ENCODE measurements at places on chromosomes 12 and 14.
A peak's percentile ranks its signal among the peaks of the same experiment; 100 is the strongest.

DNA sequence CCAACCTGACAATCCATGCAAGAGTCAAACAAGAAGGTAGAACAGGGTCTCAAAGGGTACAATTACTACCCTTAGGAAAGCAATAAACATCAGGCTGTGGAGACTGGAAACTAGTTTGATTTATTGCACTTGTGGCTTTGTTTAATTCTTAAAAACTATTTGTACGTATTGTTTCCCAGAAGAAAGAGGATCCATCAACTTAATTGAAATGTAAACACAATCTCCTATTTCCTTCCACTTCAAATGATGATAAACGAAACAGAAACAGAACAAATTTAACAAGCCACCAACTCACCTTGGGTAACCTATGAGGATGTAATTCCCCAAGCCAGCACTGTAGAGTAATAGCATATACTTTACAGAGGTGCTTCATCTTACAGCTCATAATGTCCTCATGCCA, 8.0 kb downstream of the STXBP6 start:
- peak; percentile 12 for DNase-seq

GRCh38 chr14:96104469-96105057, 65.4 kb downstream of the C14orf132 start:
- peak; percentile 100 for DNase-seq

GRCh38 chr12:3230758-3231375, 153.7 kb downstream of the TSPAN9 start:
- DNase-seq: no peak

- DNase-seq: no peak
Measured at GRCh38 chr12:61267474-61267873, 992.7 kb upstream of the USP15 start.

DNA sequence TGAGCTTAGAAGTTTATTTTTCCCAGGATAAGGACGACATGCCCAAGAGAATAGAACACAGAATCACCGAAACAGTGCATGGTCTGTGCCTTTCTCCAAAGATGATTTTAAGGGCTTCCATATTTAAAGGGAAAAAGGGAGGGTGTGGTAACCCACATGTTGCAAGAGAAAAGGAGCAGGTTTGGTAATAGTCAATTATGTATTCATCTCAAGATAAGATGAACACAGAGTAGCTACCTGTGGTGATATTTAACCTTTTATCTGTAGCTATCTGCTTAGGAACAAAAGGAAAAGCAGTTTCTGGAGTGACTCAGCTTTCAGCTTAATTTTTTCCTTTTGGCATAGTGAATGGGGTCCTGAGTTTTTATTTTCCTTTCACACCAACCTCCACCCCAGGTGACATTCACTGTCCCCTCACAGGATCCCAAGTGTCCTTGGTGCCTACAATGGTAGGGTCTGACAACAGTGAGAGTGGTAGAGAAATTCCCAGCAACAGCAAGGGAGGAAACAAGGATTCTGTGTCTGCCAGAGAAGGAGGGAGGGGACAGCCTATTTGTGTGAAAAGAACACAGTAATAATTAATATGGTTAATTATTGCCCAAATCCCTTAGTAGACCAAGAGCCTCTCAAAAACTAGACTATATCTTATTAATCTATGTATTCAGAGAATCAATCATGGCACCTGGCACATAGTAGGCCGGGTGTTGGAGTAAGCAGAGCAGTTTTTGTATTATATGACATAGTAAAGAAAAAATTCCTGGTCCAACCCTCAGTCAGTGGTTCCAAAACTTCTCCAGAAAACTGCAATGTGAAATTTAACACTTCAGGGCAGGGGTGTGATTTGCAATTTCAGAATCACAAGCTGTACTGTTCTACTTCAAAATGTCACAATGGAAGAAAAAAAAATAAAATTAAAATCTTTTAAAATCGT, 154.5 kb downstream of the PHLDA1 start:
- DNase-seq: peak; percentile 55

DNA sequence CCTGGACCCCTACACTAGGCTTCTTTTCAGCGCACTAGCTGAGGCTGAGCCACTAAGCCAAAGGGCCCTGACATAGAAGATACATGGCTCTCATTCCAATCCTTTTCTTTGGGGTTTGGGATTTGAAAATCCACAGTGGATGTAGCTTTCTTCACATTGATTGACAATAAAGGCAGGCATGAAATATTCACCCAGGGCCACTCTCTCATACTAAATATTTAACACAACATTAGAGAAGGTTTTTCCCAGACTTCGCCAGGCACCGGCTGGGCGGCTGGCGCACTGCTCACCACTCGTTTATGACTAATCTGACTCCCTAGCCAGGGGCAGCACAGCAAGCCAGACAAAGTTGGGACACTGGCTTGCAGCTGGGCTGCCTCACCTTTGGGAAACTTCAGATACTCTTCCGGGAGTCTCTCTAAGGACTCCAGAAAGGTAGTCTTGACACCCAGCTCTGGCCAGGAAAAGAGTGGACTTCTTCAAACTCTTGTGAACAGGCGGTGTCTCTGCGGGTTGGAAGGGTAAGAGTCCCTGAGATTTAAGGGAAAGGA, 699 bp upstream of the HOXC11 start:
- DNase-seq: no peak

- peak; percentile 98 for DNase-seq
Measured at GRCh38 chr12:31518680-31519227, 72.2 kb downstream of the DENND5B start.

DNA sequence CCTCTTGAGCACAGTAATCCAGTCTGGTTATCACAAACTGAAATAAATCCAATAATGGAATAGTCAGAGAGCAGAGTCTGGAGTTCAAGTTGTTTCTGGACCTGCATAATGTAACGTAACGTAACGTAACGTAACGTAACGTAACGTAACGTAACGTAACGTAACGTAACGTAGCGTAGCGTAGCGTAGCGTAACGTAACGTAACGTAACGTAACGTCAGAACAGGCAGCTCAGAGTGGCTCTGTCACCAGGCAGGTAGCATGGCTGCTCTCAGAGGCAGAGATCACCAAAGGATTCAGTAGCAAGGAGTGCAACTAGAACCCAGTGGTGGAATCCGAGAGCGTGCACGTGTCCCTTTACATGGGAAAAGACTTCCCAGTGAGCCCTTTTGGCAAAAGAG, 85.7 kb upstream of the USP44 start:
- no peak for DNase-seq

DNA sequence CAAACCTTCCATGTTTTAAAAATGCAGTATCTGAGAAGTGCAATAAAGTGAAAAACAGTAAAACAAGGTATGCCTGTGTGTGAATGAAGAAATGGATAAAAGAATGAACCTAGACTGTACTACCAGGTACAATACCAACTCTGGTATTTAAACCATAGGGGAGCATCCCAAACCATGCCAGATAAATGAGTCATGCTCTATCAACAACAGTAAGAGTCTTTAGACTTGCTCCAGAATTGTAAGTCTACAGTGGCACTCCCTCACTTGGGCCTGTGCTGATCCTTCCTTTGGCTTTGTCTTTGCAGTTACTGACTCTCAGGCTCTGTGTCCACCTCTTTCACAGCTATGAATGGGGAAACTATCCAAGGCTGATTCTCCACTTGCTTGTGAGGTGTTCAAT, 38.1 kb downstream of the BBS10 start:
- DNase-seq: no peak

GRCh38 chr12:122880668-122881067, 15.3 kb downstream of the VPS37B start:
- peak; percentile 64 for DNase-seq

DNA sequence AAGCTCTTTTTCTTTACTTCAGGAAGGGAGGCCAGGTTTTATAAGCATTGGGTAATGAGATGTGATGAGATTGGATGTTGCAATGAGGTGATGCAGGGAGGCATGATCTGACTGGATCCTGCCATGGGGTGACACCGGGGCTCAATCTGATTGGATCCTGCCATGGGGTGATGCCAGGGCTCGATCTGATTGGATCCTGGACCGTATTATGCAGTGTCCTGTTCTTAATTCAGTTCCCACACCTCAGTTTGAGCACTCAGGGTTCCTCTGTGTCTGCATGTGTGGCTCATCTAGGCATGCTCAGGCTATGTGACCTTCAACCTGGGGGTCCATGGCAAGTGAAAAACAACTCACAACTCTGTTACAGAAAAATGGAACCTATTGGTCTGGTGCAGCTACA, 166.4 kb downstream of the SLC15A4 start:
- no peak for DNase-seq

GRCh38 chr12:28830491-28830890, 318.6 kb upstream of the FAR2 start:
- no peak for DNase-seq

DNA sequence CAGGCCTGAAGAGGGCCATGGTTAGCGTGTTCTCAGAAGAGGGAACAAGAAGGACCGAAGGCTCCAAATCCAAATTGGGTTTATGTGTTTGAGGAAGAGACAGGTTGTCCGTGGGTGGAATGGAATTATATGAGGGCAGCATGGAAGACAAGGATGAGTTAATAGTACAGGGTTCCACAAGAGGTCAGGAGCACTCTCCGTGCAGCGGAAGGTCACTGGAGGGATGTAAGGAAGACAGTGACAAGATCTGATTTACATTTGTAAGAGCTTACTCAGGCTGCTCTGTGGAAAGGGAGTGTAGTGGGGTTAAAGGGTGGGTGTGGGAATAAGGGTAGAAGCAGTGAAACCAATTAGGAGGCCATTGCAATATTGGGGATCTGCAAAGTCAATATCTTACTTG, 97.0 kb downstream of the TPH2 start:
- DNase-seq: no peak

DNA sequence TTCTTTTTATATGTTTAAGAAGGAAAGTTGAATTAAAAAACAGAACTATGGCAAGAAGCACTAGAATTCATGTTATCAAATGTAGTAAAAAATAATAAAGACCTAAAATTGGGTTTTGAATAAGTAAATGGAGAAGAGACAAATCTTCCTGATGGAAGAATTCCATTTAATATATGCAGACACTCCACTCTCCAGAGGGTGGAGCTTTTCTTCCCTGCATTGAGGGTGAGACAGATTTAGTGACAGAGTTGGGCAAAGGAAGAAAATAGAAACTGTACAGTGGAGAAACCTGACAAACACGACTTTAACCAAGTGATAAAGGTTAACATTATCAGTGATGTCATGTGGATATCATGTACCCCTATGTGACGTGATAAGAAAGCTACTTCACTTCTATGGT, 217.6 kb downstream of the PRKD1 start:
- DNase-seq: peak; percentile 7
